ENCODE measurements at places on chromosomes 7 and 10.

- no peak for DNase-seq
Measured at GRCh38 chr7:42104694-42105093, 132.3 kb downstream of the GLI3 start.

DNA sequence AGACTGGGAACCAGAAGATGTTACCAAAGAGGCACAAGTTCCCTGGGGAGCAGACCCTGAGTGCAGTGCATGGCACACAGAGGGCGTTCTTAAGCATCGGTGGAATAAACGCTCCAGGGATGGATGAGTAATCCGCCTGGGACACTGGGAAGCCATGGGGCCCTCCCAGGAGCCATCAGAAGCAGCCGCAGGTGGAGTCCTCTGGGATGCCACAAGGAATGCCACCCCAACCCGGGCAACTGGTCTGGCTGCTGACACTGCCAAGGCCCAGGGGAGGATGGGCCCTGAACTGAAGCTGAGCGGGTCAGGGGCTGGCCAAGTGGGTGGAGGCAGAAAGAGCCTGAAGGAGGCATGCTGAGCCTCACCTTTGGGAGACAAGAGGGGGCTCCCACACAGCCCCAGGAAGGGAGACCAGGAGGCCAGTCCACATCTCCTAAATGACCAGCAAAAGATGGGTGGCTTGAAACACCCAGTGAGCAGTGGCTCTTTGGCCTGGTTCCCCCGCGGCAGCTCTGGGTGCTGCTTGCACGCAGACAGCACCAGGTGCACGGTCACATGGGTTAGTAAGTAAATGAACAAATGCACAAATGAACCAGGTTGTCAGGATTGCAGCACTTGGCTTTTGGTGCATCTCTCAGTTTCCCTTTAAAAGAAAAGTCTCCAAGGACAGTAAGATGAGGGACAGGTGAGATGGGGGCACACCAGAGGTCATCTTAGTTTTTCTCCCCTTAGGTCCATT is 141.3 kb upstream of the ZMIZ1 start:
- DNase-seq: no peak

DNA sequence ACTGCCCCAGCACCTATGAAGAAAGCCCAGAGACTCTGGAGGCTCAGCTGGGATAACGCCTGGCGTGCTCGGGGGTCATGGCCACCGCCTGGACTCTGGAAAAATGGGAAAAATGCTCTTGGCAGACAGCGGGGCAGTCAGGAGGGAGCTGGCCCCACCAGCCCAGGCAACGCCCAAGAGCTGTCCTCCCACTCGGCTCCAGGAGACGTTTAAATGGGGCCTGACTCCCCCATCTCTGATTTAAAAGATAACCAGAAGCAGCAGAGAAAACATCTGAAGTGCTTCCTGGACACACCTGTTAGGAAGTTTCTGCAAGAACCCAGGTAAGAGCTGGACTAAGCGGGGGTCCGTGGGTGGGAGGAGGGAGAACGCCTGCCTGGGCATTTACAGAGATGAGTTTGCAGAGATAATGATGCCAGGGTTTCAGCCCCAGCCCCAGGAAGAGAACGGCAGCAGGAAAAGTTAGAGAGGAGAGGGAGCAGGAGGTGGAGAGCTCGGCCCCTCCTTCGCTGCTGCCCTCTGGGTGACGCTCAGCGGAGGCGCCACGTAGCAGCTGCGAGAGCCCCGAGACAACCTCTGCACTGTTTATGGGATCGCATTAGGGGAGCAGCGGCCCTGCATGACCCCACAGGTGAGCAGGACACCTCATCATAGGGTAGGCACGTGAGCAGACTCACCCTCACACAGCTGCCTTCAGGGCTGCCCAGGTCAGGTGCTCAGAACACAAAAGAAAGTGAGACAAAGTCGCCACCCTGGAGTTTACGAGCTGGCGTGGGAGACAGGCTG is 83.5 kb upstream of the INSIG1 start:
- DNase-seq: peak; percentile 23

DNA sequence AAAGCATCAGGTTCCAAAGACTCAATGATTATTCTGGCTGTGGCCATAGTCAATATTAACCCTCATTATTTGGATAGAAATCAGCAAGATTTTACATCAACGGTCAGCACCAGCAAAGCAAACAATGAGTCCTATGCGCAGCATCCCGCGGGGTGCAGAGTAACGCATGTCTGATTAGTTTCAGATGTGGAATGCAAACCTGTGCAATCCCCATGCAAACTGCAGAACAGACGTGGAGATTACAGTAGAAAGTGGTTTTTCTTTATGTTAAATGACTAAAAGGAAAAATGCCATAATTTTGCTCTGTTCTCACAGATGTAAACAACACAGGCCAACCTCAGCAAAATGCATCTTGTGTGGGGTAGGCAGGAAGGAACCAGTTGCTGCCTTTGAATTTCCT is 258.1 kb upstream of the GRB10 start:
- no peak for DNase-seq

GRCh38 chr7:91310830-91311460 is 46.7 kb downstream of the FZD1 start:
- peak; percentile 21 for DNase-seq

DNA sequence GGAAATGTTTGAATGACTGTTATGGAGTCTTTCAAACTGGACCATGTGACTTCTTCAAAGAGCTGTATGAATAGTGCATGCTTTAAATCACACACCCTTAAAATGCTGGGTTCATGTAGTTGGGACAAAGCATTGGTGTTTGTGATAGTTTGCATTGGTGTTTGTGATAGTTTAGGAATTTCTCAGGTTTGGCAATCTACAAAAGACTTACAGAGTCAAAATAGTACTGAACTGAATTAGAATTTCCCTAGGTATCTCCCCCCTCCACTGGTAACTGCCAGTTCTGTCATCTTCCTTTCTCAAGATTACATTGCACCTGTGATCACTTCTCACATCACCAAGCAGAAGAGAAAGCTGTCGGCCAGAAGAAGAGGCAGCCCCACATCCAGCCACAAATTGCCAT is 261.1 kb downstream of the GATA3 start:
- no peak for DNase-seq

- DNase-seq: no peak
Measured at GRCh38 chr10:86659161-86659691, 4.9 kb downstream of the OPN4 start.

DNA sequence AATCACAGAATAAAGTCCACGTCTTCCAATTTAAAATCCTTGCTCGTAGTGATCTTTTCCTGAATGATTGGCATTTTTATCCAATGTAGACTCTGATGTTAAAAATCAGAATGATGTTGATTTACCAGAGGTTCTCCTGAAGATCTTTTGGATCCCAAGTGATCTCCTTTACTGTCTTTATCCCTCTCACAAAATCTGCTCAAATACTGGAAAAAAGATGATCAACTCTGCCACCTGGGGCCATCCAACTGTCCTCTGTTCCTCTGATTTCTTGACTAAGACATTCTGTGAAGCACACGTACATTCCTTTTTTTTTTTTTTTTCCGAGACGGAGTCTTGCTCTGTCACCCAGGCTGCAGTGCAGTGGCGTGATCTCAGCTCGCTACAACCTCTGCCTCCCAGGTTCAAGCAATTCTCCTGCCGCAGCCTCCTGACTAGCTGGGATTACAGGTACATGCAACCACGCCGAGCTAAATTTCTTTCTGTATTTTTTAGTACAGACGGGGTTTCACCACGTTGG is 18.0 kb upstream of the ADRB1 start:
- no peak for DNase-seq

GRCh38 chr7:33837356-33837851 is 67.9 kb upstream of the BMPER start:
- no peak for DNase-seq

GRCh38 chr7:36594445-36594844 is 129.8 kb downstream of the AOAH start:
- no peak for DNase-seq

GRCh38 chr10:15182540-15183207 is 14.2 kb upstream of the NMT2 start:
- peak; percentile 50 for DNase-seq

DNA sequence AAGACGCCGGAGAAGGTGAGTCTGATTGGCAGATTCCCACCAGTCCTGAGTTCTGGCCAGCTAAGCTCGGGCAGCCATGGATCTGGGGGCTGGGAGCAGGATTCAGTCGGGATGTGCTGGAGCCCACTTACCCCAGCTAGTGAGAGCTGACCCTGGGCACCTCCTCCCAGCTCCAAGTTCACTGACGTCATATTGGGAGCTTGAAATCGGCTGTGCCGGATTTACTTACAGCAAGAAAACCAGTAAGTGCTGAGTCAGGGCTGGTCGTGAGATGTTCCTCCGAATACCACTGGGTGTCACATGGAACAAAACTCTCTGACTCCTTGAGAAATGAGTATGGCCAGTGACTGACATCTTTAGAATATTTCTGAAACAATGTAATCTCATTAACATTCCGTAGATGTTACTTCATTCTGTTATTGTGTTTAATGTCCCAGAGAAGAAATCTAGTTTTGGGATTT is 621.2 kb downstream of the SDK1 start:
- peak; percentile 86 for DNase-seq

DNA sequence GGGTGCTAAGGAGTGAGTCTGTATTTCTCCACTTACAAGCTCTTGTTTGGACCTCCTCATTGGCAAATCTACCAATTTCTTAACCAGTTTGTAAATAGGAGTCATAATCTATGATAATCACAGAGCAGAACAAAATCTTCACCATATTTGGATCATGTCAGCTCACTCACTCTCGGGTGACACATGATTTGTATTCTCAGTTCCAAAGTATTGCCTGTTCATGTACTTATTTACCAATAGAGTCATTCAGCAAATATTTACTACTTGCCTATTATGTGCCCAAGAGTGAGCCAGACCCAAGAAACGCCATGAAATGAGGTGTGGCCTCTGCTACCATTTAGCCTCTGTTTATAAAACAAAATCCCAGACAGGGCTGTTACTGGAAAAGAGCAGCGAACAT is 114.8 kb downstream of the TSPAN12 start:
- no peak for DNase-seq

DNA sequence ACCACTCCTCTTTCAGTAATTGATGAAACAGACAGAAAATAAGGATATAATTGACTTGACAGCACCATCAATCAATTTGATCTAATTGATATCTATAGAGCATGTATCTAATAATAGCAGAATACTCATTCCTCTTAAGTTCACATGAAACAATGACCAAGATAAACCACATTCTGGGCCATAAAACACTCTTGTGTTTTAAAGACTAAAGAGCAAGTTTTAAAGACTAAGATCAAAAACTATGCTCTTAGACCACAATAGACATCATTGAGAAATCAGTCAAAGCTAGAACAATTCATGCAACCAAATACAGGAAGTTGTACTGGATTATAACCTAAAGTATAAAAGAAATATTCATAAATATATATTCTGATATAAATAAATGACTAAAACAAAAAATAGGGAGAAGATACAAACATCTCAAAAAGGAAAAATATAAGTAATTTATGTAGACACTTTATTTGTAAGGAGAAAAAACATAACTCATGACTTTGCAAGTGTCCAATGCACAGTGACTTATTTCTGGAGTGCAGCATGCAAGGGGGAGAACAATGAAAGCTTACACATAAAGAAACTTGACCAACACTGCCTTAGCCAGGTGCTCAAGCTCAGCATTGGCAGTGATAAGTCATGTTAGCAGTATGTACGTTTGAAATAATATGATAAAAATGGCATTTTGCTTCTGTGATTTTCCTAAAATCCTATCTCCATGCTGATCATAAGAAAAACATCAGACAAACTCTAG is 312.7 kb upstream of the IGFBP3 start:
- no peak for DNase-seq

DNA sequence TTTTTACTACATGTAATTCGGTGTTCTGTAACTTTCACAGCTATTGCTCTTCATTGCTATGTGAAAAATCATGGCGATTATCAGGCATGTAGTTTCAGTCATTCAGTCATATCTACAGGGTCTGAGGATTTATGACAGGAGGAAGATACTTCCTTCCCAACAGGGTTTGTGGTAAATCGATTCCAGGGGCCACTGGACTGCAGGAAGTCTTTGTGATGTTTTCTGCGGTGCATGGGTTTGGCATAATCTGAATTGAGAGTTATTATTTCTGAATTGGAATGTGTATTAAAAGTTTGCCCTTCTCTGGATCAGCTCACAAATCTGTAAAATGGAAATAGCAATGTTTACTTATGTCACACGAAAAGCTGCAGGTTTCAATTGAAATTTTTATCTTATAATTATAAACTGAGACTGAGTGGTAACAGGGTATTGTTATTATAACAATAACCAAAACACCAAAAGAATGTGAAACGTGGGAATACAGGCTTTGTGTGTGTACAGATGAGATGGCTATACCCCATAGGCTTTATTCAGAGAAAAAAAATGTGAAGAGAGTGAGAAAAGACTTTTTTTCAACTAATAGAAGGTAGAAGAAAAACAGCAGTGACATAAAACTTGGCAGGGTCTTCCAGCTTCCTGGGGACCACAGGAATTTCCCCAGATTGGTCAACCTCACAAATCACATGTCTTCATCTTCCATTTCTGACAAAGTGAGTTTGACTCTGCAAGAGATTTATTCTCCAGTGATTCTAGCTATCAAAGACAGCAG is 307.7 kb upstream of the NFE2L3 start:
- no peak for DNase-seq

- DNase-seq: no peak
Measured at GRCh38 chr7:1590476-1590875, 20.6 kb upstream of the PSMG3 start.

- no peak for DNase-seq
Measured at GRCh38 chr10:30437031-30437841, 3.3 kb downstream of the MAP3K8 start.

- DNase-seq: no peak
Measured at GRCh38 chr7:38704041-38704547, 72.9 kb upstream of the AMPH start.

DNA sequence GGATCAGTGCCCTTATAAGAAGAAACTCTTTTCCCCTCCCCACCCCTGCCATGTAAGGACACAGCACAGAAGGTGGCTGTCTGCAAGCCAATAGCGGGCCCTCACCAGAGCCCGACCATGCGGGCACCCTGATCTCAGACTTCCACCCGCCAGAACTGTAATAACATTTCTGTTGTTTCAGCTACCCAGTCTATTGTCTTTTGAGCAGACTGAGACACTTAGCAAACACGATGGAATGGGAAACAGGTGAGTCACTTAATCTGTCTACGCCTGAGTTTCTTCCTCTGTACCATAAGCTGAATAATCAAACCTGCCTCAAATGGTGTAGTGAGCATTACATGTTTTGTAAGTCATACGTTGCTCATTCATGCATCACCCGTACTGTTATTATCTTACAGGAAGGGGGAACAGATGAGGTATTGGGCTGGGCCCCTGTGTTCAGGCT is 58.2 kb downstream of the STRA8 start:
- peak; percentile 2 for DNase-seq

GRCh38 chr7:94178230-94178629 is 174.1 kb upstream of the BET1 start:
- DNase-seq: no peak
